Stimulated activated CD8-positive, alpha-beta memory T cell treated with anti-CD3 and anti-CD28 coated beads, Interleukin-4, amount 100 ng/mL, for 24 hours (primary cell): ENCODE measurements at places on chromosomes 12 and 14.

- no peak for DNase-seq
Observed at GRCh38 chr12:92136026-92136730, 9.5 kb downstream of the BTG1 start.

DNA sequence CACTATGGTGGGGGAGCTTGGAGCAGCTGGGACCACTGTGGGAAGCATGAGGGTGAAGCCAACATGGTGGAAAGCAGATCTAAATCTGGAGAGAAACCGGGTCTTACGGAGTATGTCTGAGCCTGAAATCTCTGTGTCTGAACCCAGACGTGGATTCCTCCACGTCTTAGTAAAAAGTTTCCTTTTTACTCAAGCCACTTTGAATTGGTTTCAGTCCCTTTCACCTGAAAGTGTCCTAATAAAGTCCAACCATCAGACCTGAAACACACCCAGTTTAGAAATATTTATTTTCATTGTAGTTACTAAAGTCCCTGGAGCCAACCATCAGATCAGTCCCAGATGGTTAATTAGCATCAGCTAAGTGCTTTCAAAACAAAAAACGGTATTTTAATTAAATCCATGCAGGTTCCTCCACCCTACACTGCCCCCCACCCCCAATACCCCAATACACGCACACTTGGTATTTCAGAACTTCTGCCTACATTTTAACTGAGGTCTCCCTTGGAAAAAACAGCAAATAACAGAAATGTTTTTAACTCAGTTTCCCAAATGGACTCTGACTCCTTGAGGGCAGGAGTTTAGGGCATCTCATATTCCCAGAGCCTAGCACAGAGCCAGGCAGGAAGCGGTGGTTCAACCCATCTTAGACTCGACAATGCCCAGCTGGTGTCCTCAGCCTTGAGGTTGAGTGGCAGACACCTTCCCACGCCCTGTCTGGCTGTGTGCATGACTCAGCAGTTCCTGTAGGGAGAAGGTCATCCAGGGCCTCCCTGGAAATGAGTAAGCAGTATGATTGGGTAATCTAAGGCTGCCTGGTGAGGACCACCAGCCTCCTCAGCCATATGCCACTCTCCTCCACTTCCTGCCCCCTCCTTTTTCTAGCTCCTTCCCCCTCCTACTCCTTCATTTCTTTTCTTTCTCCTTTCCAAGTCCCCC is 175.8 kb downstream of the TTC8 start:
- DNase-seq = peak; percentile 14

GRCh38 chr14:98234208-98234607 is 1037.8 kb downstream of the BCL11B start:
- DNase-seq = no peak

- no peak for DNase-seq
Observed at GRCh38 chr14:58327019-58327418, 28.7 kb downstream of the ARID4A start.

DNA sequence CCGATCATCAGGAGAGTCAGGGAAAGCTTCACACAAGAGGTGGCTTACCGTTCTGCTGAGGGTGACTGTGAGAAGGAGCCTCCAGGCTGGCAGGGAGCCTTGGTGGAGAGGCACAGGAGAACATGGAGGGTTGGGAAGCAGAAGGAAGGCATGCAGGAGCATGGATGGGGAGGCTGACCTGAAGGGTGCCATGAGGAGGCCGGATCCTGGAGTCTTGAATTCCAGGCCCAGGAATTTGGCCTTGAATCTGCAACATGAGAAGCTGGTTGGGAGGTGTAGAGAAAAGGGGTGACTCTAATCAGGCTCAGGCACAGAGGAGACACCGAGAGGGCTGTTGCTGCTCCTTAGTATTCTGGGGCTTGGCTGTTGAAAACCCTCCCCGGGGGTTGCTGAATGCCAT is 130.2 kb downstream of the PELI2 start:
- no peak for DNase-seq

GRCh38 chr12:29316752-29317151 is 64.2 kb downstream of the ERGIC2 start:
- no peak for DNase-seq
